ENCODE measurements at places on chromosomes 1 and 21. TPM values are rescaled to one million over a fixed set of nuclear protein-coding genes. Genes with fewer than 3 reads are reported as not detected.

- peak; percentile 73 for DNase-seq
Measured at GRCh38 chr1:205438213-205439158, 16.6 kb upstream of the LEMD1 start.

- peak; percentile 80 for DNase-seq
Measured at GRCh38 chr1:33367485-33368405, 46.8 kb upstream of the A3GALT2 start.

DNA sequence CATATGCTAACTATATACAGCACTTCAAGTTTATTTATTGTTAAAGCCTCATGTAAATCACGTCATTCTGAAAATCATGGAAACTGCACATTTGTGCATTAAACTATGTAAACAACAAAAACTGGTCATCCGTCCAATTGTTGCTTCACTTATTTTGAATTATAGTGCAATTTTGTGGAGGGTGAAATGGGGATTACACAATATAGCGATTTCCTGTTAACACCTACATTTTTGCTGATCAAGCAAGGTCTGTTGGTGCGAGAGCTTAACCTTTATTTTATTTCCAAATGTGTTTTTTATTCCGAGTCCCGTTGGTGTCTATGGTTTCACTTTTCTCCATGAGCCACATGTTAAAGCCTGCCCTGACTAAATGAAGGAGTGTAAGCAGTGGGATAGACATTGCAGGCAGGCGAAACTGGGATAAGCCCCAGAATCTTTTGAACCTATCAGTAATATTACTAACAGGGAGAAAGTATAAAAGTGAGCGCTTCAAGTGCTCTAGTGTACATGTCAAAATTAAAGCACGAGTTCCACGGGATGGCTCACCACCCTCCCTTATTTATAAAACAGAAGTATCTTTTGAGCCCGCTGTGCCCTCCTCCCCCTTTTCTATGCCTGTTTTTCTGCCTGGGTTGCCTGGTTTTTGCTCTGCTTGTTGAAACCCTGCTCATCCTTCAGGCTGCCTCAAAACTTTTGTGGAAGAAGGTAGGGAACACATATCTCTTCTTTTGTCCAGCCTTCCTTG, 120.7 kb downstream of the NFIA start:
- DNase-seq: no peak

Gene CHRM3
- total RNA-seq: 39.1 TPM

DNA sequence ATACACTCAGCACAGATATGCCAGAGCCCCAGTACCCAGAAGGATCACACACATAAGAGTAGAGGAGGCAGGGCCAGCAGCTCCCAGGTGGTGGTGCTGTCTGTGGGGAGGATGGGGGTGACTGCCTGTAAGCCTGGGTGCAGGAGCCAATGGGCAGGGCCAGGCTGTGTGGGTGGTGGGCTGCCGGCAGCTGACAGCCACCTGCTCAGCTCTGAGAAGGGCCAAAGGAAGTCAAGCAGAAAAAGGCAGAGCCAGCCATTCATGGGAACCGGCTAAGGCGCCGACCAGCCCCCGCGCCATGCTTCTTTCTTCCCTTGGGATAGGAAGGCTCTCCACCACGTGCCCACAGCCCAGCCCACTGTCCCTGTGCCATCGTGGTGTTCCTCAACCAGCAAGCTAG, 14.1 kb downstream of the PIK3C2B start:
- no peak for DNase-seq

Gene RCC1
- 15.1 TPM for total RNA-seq

Gene DCST2
- total RNA-seq: under 0.01 TPM

DNA sequence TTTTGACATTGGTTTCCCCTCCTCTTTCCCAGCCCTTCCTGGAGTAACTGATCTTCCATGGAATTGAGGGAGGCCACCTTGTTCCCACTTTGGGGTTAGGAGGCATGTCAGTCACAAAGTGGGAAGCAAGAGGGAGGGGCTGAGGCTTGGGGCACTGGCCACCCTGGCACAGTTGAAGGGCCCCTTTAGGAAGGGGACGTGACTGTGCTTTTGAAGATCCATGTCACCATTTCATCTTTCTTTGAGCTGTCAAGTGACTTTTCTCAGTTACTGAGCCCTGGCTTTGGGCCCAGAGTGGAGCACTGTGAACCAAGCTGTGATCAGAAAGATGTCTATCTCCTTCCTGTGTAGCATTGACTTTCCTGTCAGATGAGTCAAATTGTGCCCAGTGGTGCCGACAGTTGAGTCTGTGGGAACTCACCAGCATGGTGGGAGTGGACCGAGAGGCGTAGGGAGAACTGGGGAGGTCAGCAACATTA, 38.5 kb upstream of the TDRD10 start:
- DNase-seq: no peak

GRCh38 chr21:35711213-35711612, 349.1 kb downstream of the SETD4 start:
- DNase-seq: no peak

DNA sequence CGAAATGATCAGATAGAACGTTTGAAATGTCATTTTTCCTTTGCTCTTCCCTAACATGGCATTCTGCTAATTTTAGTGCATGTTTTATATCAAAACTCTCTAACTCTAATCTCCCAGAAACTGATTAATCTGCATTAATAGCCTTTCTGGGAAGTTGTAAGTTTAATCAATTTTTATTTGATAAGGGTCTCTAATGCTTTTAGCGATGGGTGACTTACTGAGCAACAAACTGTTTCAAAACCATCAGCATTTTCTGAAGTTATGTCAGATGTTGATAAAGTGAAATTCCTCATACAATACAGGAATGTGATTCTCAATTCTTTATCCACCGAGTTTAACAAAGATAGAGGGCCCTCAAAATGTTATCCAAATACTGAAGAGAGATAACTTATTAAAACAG, 431.6 kb upstream of the CXADR start:
- no peak for DNase-seq

Gene FAM72D
- 0.41 TPM for total RNA-seq

DNA sequence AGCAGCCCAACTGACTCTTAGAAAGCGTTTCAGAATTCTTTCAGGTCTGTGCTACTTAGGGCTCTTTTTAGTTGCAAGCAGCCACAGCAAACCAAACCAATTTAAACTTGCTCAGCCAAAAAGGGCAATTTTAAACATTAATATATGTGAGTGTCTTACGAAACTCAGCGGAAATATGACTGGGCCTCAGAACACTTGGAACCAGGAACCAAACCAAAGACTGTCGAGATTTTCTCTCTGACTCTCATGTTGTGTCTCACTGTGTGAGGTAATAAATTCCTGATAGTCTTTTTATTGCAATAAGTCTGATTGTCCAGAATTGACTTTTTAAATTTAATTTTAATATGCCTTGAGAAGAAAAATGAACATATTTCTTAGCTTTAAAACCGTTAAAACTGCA, 122.3 kb downstream of the SYF2 start:
- no peak for DNase-seq

- no peak for DNase-seq
Measured at GRCh38 chr1:1173793-1174415, at the start of gene TTLL10. Gene TTLL10, plus strand, starts transcription at chr1:1173880. Its CDS starts 5,336 bp downstream, at chr1:1179216.

DNA sequence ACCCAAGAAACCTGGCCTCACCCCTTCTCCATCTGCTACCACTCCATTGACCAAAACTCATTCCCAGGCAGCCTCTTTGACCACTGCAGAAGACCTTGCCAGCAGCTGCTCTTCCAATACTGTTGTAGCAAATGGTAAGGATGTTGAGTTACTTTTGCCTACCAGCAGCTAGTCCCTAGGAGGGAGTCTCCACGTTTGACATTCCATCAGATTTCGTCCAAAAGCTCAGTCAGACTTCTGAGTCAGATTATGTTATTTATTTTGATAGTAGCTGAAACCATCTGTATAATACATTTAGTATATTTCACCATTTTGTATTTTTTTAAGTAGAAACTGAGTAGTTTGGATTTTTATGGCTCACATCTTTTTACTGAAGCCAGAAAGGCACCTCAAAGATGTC, 51.5 kb upstream of the WNT2B start:
- no peak for DNase-seq

Gene OR2T3
- total RNA-seq: not detected

GRCh38 chr1:30422251-30422650, 301.1 kb downstream of the MATN1 start:
- no peak for DNase-seq

- DNase-seq: no peak
Measured at GRCh38 chr1:36771240-36771639, 263.1 kb downstream of the GRIK3 start.

DNA sequence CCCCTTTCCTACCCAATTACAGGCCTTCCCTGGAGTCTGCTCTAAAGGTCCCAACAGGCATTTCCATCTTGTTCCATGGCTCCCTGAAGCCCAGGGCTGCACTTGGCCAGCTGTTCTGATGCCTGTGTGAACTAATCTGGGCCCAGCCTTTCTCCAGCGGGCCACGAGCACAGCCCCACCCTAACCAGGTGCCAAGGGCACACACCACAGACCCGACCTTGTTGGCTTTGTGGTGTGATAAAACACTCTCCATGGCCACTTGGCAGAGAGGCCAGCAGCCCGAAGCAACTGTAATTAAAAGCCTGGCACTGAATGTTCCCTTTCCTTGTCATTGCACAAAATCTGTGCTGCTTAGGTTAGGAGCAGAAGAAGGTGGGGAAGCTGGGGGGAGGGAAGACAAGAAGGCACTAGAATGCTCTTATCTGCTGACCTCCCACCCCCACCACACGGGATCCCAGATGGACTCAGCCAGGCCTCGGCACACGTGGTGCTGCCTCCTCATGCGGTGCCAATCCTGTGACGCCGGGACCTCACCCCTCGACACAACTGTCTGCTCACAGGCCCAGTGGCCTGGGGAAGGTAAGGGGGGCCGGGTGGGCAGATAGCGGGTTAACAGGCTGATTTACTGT, 9.9 kb downstream of the HCRTR1 start:
- DNase-seq: no peak

Gene RASSF5
- total RNA-seq: 0.82 TPM

GRCh38 chr1:173042806-173043205, 7.9 kb downstream of the TNFSF18 start:
- DNase-seq: no peak

Gene CD1C
- under 0.01 TPM for total RNA-seq

- no peak for DNase-seq
Measured at GRCh38 chr1:236534151-236534651, 10.4 kb downstream of the LGALS8 start.

DNA sequence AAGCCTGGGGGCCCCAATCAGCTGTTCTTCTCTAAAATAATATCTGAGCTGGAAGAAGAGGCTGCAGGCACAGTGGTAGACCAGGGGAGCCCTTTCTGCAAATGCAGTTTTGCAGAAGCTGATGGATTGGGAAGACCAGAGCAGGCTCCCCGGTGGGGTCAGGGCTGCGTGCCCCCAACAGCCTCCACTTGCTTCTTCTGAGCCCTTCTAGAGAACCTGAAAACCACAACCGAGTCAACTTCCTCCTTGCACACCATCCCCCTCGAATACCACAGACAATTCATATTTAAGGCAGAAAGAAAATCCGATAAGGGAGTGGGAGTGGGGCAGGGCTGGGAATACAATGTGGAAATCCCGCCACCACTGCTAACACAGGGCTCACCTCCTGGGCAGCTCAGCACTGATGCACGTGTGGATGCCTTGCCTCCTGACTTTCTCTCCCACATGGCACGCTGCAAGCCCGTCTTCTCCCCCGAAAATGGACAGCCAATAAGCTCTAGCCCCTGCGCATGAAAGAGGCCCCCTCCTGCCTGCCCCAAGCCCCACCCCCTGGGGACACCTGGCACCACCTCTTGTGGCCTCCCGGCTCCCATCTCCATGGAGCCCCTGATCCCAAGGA, 25.4 kb upstream of the ALDH4A1 start:
- no peak for DNase-seq

DNA sequence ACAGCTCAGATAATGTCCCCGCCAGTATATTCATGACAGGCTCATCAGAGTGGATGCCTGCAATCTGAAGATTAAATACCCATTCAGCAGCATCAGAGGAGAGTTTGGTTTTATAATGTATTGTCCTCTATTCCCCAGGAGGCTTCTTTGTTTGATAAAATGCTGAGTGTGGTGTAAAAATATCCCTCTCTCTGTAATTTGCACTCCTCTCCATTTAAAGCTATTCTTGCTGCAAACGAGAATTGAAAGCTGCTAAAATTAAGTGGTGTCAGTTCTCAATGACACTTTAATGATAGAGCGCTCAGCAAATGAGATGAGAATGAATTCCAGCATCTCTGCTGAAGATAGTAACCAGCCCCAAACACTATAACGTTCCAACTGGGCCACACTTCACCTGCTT, 205.7 kb upstream of the RRP15 start:
- DNase-seq: no peak

Gene CD160
- not detected for total RNA-seq

- DNase-seq: no peak
Measured at GRCh38 chr1:176174108-176174507, 33.0 kb downstream of the COP1 start.

DNA sequence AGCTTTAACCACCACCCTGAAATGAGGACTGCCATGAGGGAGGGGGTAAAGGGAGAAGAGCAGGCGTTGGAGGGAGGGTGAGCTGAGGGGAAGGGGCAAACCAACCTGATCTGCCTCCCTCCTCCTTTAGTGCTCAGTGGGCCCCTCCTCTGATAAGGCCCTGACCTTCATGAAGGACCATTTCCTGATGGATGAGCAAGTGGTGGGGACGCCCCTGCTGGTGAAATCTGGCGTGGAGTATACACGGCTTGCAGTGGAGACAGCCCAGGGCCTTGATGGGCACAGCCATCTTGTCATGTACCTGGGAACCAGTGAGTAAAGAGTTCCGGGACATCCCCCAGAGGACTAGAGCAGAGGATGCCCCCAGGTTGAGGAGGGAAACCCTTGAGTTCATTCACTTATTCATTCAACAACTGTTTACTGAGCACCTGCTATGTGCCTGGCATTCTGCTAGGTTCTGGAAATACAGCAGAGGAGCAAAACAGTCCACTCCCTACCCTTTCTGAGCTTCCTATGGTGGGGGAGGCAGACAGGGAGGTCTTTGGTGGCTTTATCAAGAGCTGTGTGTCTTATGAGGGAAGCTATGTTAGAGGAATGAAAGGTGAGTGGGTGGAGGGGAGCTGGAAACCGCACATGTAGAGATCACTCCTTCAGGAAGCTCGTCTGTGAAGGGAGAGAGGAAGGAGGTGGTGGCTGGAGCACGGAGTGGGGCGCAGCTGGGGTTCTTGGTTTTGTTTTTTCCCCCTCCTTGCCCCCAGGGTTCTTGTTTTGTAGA, 19.5 kb downstream of the SEMA4A start:
- DNase-seq: peak; percentile 3

GRCh38 chr1:10401281-10401680, 2.4 kb downstream of the PGD start:
- DNase-seq: no peak

DNA sequence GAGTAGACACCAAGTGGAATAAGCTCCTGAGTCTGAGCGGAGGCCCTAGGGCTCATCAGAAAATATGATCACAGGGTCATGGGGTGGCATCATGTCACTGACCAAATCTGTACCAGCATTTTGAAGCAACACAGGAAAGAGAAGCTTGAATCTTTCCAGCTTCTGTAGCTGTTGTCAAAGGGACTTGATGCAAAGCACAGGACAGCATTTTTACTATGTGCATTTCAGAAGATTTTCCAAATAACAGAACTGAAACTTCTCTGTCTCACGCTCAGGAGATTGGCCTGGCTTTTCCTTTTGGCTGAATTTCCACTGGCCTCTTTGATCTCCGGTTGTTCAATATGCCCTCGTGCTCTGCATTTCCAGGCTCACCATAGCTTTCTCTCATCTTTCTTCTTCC, 127.2 kb upstream of the ATP1B1 start:
- DNase-seq: no peak
